ENCODE measurements at places on chromosomes 5 and 9.
A peak's percentile ranks its signal among the peaks of the same experiment; 100 is the strongest.

DNA sequence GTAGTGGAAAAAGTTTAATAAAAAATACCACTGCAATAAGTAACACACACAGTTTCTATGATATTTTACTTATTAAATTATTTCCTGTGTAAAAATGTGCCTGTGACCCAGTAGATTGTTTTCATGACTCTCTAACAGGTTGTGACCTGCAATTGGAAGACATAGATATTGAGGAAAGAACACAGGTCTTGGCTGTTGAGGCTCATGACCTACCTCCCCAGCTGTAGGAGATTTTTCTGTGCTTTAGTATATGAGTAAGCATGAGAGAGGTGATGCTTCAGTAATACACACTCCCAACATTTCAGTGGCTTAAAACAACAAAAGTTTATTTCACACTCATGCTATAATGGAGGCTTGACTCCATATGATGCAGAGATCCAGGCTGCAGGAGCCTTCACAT, 47.3 kb upstream of the TNC start:
- no peak for DNase-seq

- no peak for DNase-seq
These were observed 28.5 kb upstream of the HMCN2 start for GRCh38 chr9:130237076-130237475.

DNA sequence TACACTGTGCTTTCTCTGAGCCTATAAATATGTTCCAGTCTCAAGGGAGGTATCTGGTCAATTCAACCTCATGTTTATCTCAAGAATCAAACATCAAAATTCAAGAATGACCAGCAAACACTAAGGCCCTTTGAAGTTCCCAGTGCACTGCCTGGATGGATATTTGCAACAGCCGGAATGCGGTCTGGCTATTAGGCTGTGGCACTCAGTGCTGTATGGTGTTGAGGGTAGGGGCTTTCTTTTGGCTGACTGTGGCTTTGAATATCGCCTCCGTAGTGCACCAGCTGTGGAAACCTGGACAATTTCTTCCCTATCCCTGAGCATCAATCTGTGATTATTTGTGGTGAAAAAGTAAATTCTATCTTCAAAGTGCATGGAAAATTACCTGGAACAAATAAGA, 220.4 kb downstream of the BRINP1 start:
- no peak for DNase-seq

DNA sequence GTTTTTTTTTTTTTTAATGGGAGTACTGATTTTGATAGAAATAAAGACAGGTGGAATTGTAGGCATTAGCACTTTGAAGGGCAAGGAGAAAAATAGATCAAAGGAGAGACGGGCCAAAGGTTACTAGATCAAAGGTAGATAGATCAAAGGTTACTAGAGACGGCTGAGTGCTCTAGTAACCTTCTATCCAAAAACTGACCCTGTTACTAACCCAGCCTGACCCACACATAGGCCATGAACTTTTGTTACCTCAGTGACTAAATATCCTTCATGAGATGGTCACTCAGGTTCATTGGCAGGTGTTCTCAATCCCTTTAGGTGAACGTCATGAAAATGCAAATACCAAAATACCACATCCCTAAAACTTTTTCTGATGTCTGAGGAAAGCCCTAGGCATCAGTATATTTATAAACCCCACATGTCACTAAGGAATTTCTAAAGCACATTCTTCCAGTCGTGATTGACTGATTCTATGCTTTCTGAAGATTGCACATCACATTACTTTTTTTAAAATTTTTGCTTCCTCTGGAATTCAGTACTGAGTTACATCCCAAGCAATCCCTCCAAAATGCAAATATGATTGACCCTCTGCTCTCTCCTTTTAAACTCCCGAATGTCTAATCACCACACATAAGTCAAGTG, 772.7 kb downstream of the BRINP1 start:
- DNase-seq: no peak

DNA sequence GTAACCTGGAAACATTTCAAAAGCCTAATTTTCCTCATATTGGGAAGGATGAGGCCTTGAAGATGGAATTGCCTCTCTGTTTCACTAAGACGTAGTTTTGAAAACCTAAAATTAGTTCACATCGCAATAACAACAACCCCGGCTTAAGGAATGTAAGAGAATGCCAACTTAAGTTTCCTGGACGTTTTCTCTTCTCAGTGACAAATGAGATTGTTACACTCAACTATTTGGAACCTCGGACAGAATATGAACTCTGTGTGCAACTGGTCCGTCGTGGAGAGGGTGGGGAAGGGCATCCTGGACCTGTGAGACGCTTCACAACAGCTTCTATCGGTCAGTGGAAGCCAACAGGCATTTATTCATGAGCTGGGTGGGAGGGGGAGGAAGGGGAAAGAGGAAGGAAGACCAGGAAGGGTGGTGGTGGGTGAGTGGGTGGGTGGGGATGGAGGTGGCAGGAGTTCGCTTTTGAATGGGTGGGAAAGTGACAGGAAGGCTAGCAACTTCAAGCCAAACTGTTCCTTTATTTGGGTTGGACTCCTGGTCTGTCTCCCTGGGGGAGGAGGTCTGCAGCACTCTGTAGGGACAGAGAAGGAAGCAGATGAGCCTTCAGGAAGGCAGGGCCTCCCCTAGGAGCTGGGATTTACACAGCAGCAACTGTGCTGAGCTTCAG, 83.4 kb downstream of the TEK start:
- DNase-seq: no peak

DNA sequence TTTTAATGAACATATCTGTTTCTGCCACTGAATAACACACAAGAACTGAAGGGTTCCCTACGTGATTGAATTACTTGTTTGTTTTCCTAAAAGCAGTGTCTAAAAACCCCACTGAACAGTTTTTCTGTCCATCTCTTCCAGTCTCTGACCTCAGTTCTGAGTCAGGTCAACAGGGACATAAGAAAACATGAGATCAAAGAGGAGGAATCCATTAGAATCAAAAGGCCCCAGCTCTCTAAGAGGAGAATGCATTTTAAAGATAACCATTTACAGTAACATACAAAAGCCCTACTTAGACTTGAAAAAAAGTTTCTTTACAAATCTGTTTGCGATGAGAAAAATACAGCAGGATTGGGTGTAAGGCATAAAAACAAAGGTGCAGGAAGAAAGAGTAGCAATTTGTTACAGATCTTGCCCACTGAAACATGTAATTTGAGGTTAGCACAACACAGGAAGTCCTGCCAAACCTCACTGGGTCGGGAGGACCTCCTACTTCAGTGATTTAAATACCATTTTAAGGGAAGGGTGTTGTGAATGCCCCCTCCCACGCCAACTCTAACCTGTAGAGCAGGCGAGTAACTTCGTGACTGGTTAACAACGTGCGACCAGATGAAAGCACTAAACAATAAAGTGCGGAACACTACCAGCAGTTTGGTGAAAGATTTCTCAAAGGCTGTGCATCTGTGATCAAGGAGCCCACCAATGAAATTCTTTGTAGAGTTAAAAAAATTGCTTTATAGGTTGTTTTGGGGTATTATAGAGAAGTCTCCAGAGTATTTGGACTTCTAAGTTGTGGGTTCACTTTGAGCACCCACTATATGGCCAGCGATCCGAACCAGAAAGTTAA, 1.3 kb downstream of the QSOX2 start:
- peak; percentile 75 for DNase-seq

GRCh38 chr9:136437839-136438547, 1.7 kb downstream of the INPP5E start:
- no peak for DNase-seq

DNA sequence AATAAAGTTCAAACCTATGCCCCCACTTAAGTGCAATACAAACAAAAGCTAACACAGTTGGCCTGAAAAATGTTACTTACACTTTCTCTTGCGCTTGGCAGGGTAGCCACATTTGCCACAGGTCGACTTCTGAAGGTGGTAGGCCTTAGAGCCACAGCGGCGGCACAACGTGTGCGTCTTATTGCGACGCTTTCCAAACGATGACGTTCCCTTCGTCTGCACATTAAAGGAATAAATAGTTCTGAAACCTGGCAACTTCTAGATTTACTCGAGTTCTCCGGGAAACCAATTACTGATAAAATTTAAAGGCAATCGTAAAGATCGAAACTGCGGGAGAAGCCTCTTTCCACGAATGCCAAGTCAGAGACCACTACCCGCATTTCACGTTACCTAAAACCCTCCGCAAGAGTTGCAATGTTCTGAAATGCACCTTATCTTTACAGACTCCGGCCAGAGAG, 602 bp downstream of the RPL37 start:
- DNase-seq: no peak

Data from stimulated activated CD4-positive, alpha-beta T cell treated with anti-CD3 and anti-CD28 coated beads, Interleukin-2, amount 100 ng/mL, for 4 hours (primary cell).